ENCODE measurements at places on chromosomes 3 and 15.
A peak's percentile ranks its signal among the peaks of the same experiment; 100 is the strongest.

DNA sequence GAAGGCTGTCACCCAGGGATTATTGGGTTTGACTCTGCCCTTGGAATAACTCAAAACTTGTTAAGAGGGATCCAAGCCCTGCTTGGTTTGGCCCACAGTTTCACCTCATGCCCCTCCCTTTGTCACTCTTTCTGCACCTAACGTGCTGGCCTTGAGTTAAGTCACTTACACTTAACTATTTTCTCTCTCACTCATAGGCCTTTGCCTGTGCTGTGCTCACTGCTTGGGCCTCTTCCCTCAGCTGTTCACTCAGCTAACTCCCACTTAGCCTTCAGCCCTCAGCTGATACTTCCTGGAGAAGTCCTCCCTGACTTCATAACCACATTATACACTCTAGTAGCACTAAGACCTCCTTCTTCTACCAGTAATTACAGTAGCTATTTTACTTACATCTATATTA, 133.3 kb downstream of the CMSS1 start:
- DNase-seq: no peak

- DNase-seq: no peak
These were observed 19.8 kb downstream of the CMTM7 start for GRCh38 chr3:32411442-32411841.

GRCh38 chr3:115272036-115272824, 125.1 kb upstream of the ZBTB20 start:
- DNase-seq: peak; percentile 25

GRCh38 chr3:40317061-40317855, 7.8 kb downstream of the EIF1B start:
- peak; percentile 16 for DNase-seq

GRCh38 chr3:13277196-13277813, 142.8 kb downstream of the NUP210 start:
- DNase-seq: no peak

DNA sequence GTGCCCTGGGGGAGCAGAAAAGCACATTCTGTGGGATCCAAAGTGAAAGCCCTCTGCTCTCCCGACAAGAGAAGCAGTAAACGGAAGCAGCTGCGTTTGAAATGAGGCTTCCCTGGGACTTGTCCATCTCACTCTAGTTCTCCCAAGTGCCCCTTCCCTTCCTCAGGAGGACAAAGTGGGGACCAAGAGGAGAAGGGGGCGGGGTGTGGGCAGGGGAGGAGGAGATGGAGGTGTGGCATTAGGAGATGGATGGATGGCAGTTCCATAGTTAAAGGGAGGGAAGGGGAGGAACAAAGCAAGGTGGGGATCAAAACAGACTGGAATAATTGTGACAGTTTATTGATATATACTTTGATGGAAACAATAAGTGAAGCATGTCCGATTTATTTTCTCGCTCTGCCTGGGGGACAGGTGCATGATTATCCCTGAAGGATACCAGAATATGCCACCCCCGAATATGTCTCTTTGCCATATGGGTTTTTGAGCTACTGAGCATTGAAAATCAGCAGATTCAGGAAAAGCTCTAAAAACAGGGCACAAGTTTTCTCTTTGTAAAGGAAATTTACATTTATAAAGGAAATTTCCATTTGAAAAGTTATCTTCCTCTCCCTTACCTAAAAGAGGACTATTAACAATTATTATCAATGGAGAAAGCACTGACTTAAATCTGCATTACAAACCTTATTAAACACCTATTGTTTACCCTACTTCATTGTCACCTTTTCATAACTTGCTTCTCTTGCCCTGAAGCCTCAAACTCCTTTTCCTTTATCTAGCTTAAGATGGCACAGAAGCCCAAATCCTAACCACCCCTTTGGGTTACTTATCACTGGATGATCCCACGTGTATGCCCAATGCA, 58.9 kb upstream of the DAZL start:
- no peak for DNase-seq

DNA sequence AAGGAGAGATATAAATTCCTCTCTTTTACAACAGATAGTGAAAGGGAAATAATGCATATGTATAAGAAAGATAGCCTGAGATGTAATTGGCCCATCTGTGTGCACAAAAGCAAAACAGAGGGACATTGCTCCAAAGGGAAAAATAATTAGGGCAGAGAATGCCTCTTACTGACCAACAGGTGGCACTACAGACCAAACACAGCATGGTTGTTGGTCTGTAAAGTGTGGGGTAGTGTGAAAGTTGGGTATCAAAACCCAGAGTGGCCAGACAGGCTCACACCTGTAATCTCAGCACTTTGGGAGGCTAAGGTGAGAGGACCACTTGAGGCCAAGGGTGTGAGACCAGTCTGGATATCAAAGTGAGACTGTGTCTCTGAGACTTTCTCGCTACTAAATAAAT, 4.5 kb upstream of the TLNRD1 start:
- DNase-seq: no peak

Data from NCI-H1092 (cell line).